Keratinocyte (primary cell): ENCODE measurements at places on chromosomes 2 and 18. TPM values are rescaled to one million over a fixed set of nuclear protein-coding genes. Genes with fewer than 3 reads are reported as not detected.
A peak's percentile ranks its signal among the peaks of the same experiment; 100 is the strongest.

DNA sequence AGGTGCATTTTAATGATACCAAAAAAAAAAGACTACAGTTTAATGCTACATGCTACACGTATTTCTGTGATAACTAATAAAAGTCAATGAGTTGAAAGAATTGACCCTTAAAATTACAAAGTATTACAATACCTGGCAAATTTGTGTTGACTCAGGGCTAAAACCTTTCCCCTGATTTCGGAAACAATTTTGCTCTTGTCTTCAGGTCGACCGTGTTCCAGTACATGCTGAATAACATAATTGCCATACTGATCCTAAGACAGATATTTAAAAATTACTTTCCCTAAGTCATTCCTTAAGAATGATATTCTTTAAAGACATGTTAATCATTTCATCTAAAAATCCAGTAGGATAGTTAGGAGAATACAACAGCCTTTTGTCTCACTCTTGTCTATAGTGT is 29.8 kb upstream of the SDC1 start:
- DNase-seq, result no peak
- no peaks in the 10 kb centered on the region for H3K27me3 ChIP-seq
- H3K4me3 ChIP-seq, result no peak overlapping the region

DNA sequence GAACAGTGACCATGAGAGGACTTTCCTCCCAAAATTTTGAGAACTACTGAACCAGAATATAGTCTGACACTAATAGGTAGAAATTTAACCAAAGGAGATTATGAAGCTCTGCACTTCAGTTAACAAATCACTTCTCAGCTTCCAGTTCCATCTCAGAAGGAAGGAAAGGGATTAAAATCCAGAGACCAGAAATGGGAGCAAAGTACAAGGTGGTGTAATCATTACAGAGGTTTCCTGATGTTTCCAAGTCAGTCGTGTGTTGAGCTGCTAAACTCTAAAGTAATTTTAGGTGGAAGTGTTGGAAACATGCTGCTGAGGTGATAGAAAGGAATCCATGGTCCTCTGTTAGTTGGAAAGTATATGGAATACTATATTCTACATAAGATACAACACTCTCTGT is 10.8 kb downstream of the TYMS start:
- peaks cover 10% of the 10 kb centered on the region for H3K36me3 ChIP-seq
- H3K27ac ChIP-seq, result no peak overlapping the region
- no peaks in the 10 kb centered on the region for H3K27me3 ChIP-seq
- H3K4me3 ChIP-seq, result no peak overlapping the region
- DNase-seq, result no peak
- H3K4me1 ChIP-seq, result no peaks in the 10 kb centered on the region

GRCh38 chr2:73451263-73451972 is 65.8 kb downstream of the ALMS1 start:
- no peak overlapping the region for H3K27ac ChIP-seq
- H3K27me3 ChIP-seq, result no peaks in the 10 kb centered on the region
- no peaks in the 10 kb centered on the region for H3K4me1 ChIP-seq
- DNase-seq, result no peak
- H3K36me3 ChIP-seq, result no peaks in the 10 kb centered on the region
- no peak overlapping the region for H3K4me3 ChIP-seq

C2orf49 gene
- polyA plus RNA-seq, result 13.1 to 19.4 TPM (median 14.5 TPM) in 3 replicates

GRCh38 chr2:108222261-108222660 is 17.5 kb upstream of the SULT1C3 start:
- no peaks in the 10 kb centered on the region for H3K4me1 ChIP-seq
- H3K27me3 ChIP-seq, result no peaks in the 10 kb centered on the region
- H3K27ac ChIP-seq, result no peak overlapping the region
- H3K36me3 ChIP-seq, result no peaks in the 10 kb centered on the region
- H3K4me3 ChIP-seq, result no peak overlapping the region

GRHL1 gene
- 2.6 to 15.1 TPM (median 7.8 TPM) in 3 replicates for polyA plus RNA-seq

DNA sequence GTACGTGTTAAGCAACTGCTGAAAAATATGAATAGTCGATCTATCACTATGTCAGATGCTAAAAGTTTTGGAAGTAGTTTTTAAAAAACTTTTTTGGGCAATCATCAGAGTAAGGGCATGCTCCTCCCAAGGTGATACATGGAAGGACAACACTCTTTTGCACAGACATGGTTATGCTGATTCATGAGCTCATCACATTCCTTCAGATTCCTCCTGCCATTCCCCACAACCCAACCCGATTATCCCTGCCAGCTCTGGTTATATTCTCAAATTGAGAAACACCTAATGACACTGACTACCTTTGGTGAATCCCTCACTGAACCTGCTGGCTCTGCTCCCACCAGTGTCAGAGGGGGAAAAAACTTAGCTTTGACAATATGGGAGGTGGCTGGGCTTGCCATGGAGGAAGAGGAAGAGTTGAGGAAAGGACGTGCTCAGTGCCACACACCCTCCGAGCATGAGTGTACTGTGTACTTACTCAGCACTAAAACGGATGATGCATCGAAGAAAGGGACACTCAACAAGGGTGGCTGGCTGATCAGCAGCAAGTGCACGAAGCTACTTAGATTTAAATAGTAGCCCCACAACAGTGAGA is 83.9 kb upstream of the RNU4ATAC start:
- DNase-seq, result no peak
- no peaks in the 10 kb centered on the region for H3K27me3 ChIP-seq
- H3K27ac ChIP-seq, result no peak overlapping the region
- peaks cover 37% of the 10 kb centered on the region for H3K36me3 ChIP-seq
- H3K4me3 ChIP-seq, result no peak overlapping the region
- peaks cover 2% of the 10 kb centered on the region for H3K4me1 ChIP-seq

DNA sequence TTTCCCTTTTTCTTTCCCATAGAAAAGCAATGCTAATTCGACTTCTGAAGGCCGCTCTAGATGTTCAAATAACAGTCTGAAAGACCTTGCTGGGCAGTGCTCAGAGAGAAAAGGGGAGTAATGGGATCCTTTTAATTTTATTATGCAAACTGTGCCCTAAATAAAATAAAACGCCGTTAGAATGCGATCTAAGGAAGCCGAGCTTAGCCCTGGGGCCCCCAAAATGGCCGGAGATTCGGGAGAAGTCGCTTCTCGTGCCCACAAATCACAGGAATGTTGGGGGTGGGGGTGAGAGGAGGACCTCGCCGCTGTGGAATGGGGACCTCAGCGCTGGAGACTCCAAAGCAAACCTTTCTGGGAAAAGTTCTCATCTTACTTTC is 8.4 kb upstream of the POU3F3 start:
- H3K4me1 ChIP-seq, result no peaks in the 10 kb centered on the region
- H3K4me3 ChIP-seq, result no peak overlapping the region
- H3K36me3 ChIP-seq, result no peaks in the 10 kb centered on the region
- no peak overlapping the region for H3K27ac ChIP-seq

DNA sequence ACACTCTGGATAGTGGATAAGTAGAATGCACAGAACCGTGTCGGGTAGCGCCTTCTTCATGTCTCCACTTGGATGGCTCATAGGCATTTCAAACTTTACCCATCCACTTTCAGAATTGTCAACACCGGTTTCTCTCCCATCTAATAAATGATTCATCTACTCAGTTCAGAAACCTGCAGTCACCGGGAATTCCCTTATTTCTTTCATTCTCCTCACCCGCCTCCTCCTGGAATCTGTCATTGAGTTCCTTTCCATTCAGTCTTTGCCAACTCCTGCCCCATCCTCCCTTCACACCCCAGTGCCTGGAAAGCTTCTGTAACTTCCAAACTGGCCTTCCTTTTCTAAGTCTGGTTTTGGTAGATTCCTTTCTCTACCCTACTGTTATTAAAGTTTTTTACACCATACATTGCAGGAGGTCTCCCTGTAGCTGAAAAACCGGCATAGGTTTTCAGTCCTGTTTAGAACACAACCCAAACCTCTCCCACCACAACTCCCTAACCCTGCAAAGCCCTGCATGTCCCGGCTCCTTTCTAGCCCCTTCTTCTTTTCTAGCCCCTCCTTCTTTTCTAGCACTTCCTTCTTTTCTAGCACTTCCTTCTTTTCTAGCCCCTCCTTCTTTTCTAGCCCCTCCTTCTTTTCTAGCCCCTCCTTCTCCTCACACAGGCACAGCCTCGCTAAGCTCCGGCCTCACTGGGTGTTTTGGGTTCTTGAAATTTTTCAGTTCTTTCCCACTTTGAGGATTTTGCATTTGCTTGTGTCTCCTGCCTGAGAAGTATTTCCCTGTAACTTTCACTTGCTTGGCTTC is 133.9 kb upstream of the KLHL14 start:
- H3K36me3 ChIP-seq, result no peaks in the 10 kb centered on the region
- H3K4me3 ChIP-seq, result no peak overlapping the region
- DNase-seq, result no peak
- peaks cover 7% of the 10 kb centered on the region for H3K4me1 ChIP-seq
- H3K27me3 ChIP-seq, result no peaks in the 10 kb centered on the region

GRCh38 chr2:11829324-11829946 is 83.0 kb downstream of the LPIN1 start:
- peak overlapping the region; percentile 74 for H3K27ac ChIP-seq
- no peak for DNase-seq
- peaks cover 10% of the 10 kb centered on the region for H3K36me3 ChIP-seq
- peak overlapping the region; percentile 44 for H3K4me3 ChIP-seq
- H3K27me3 ChIP-seq, result no peaks in the 10 kb centered on the region
- peaks cover 29% of the 10 kb centered on the region for H3K4me1 ChIP-seq

DNA sequence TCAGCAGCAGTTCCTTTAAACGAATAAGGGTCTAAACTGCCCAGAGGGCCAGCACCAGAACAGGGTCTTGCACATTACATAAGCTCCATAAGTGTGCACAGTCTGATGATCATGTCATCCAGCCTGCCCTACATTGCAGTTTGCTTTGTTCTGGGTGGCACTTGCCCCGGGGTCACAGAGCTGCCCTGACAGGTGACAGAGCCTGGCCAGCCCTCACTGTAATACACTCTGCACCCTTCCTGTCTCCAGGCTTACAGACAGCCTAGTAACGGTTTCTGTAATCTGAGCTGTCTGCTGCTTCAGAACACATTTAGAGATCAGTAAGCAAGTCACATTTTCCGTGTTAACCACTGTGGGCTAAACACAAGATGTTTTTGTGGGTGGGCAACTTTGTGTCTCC is 213.3 kb downstream of the FAM210A start:
- H3K36me3 ChIP-seq, result no peaks in the 10 kb centered on the region
- H3K27ac ChIP-seq, result no peak overlapping the region
- no peaks in the 10 kb centered on the region for H3K4me1 ChIP-seq
- DNase-seq, result no peak
- H3K27me3 ChIP-seq, result no peaks in the 10 kb centered on the region

CXXC1 gene
- polyA plus RNA-seq, result 33.6 to 49.0 TPM (median 44.1 TPM) in 3 replicates

IL36G gene
- 8.0 to 62.8 TPM (median 20.2 TPM) in 3 replicates for polyA plus RNA-seq

SPDYA gene
- polyA plus RNA-seq, result 0.15 to 0.37 TPM (median 0.22 TPM) in 3 replicates

AGXT gene
- polyA plus RNA-seq, result not detected in 3 replicates

DHX57 gene
- polyA plus RNA-seq, result 18.4 to 19.0 TPM (median 18.6 TPM) in 3 replicates

DNA sequence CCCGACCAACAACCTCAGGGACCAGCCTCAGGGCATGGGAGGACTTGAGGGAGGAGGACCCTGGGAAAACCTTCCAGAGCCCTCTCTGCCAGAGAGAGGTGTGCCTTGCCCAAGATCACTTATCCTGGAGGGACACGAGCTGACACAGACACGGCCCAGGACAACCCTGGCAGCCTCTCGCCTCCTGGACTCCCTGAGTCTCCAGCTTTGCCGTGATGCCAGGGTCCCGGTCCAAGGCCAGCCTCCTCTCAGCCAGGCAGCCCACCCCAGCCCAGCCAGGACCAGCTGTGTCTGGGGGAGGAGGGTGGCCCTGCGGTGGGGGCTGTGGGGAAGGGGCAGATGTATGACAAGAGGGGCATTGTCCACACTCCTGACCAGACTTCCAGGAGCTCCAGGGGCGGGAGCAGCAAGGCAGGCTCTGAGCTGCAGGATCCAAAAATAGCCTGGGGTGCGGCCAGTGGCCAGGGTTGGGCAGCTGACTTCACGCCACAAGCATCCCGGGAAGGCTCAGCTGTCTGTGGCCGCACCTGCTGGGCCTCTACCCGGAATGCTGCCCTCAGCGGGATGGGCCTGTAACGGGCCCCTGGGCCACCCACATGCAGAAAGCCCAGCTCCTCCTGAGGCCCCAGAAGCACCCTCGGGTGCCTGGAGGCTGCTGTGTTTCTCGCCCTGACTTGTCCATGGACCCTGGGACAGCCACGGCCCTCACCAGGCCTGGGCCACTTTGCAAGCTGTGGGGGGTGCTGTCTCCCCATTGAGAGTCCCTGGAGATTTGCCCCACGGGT is 65.5 kb upstream of the GPC1 start:
- H3K4me3 ChIP-seq, result peak overlapping the region; percentile 18
- peak; percentile 89 for DNase-seq
- peak overlapping the region; percentile 56 for H3K27ac ChIP-seq
- no peaks in the 10 kb centered on the region for H3K36me3 ChIP-seq
- peaks cover 11% of the 10 kb centered on the region for H3K27me3 ChIP-seq

DNA sequence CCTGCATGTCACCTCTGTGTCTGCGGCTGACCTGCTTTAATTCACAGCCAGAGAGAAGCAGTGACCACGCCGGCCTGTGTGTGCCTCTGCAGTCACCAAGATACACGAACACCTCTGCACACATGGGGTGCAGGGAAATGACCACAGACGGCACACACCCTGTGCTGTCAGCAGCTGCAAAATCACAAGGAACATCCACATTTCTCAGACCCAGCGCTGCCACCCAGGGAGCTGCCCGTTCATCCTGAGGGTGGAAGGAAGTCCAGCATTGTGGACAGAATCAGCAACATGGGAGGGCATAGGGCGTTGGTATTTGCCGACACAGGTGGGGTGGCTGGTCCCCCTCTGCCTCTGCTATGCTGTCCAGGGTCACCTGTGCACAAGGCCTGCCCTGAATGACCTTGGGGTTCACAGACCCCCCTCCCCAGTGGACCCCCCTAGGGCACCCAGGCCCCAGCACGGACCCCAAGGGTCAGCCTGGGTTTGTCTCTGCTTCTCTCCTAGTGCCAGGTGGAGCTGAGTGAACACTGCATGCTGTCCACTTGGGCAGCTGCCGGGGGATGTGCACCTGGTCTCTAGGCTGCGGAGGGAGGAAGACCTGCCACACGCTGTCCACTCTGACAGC is 107.4 kb downstream of the PXDN start:
- DNase-seq, result no peak
- H3K36me3 ChIP-seq, result peaks cover 13% of the 10 kb centered on the region
- no peaks in the 10 kb centered on the region for H3K27me3 ChIP-seq
- H3K27ac ChIP-seq, result no peak overlapping the region
- H3K4me3 ChIP-seq, result no peak overlapping the region

DNA sequence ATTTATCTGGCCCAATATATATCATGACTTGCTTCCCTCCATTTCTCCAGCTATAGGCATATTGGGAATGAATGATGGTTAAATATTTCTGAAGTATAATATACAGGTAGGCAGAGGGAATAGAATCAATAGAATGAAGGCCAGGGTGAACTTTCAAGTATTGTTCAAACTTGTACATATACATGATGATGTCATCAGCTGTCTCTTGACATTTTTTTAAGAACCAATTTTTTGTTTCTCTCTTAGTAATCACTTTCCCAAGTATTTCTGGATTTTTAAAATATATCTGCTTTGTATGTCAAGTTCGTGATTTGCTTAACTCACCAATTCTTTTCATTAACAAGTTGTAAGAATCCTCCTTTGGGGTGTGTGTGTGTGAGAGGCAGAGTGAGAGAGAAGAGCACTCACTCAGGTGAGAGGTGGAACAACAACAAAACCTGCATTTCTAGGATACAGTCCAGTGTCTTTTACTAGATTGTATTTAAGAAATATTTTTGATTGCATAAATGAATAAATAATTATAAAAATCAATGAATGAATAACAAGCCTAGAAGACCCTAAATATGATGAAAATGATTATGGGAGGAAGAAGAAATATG is 1239.1 kb downstream of the LRP1B start:
- no peaks in the 10 kb centered on the region for H3K36me3 ChIP-seq
- no peaks in the 10 kb centered on the region for H3K4me1 ChIP-seq
- H3K27ac ChIP-seq, result no peak overlapping the region
- DNase-seq, result no peak

GRCh38 chr2:238406221-238406997 is 20.3 kb upstream of the ASB1 start:
- H3K4me1 ChIP-seq, result peaks cover 4% of the 10 kb centered on the region
- H3K4me3 ChIP-seq, result no peak overlapping the region
- no peaks in the 10 kb centered on the region for H3K27me3 ChIP-seq
- no peaks in the 10 kb centered on the region for H3K36me3 ChIP-seq
- DNase-seq, result no peak
- no peak overlapping the region for H3K27ac ChIP-seq
